Stimulated activated CD4-positive, alpha-beta T cell treated with anti-CD3 and anti-CD28 coated beads, Interleukin-1b, Interleukin-23, amount 100 ng/mL, for 1 hour (primary cell): ENCODE measurements at places on chromosomes 1 and 21.

GRCh38 chr1:18139198-18139981 lies 31.8 kb downstream of the IGSF21 start:
- DNase-seq = no peak

- no peak for DNase-seq
These were observed 458 bp downstream of the CRABP2 start for GRCh38 chr1:156704930-156705320.

DNA sequence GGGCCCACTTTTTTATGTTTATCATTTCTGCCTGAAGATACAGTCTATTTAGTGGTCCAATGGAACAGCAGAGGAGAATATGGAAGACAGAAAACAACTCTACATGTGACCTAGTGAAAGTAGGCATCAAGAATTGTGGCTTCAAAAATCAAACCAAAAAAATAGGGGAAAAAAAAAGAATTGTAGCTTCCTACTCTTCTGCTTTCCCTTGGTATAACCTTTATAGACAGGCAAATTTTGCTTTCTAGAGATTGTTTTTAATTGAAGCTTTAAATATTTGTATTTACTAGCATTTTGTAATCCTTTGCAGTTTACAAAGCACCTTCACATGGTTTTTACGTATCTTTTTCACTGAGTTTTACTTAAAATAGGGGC lies 14.3 kb downstream of the PDIK1L start:
- no peak for DNase-seq

- no peak for DNase-seq
These were observed 117.5 kb downstream of the FOXD2 start for GRCh38 chr1:47555306-47555705.

- no peak for DNase-seq
These were observed 160.2 kb upstream of the IRF2BP2 start for GRCh38 chr1:234769986-234770795.

DNA sequence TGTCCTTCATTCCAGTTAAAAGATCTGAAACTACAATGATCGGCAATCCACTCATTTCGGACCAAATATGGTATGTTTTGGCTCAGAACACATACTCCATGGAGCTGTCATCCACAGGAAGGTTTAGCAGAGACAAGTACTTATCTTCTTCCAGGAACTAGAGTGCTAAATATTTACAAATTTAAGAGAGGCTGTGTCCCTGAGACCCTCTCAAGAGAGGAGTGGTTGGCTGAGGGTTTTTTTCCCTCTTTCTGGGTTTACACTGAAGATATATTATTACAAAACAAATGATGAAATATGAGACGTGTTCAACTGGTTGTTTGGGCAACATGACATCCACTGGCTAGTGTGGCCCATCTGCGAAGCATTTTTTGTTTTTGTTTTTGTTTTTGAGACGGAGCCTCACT lies 25.9 kb upstream of the NID1 start:
- DNase-seq = no peak

- no peak for DNase-seq
These were observed 1148.1 kb upstream of the NCAM2 start for GRCh38 chr21:19850157-19850556.

DNA sequence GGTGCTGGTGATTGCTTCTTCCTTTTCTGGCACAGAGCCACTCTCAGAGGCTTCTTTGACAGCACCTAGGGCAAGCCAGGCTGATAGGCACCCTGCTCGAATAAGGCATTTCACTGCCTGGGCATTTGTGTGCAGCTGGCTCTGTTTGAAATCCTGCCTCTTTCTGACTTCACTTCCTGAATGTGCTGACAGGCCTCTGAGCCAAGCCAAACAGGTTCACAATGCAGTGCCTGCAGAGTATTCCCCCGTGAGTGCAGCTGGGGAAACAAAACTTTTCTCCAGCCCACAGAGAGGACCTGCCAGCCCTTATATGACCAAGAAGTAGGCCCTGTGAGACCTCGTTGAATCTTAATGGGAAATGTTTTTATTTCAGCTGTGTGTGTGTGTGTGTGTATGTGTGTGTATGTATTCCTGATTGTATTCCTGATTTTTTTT lies 10.4 kb downstream of the JUN start:
- no peak for DNase-seq

DNA sequence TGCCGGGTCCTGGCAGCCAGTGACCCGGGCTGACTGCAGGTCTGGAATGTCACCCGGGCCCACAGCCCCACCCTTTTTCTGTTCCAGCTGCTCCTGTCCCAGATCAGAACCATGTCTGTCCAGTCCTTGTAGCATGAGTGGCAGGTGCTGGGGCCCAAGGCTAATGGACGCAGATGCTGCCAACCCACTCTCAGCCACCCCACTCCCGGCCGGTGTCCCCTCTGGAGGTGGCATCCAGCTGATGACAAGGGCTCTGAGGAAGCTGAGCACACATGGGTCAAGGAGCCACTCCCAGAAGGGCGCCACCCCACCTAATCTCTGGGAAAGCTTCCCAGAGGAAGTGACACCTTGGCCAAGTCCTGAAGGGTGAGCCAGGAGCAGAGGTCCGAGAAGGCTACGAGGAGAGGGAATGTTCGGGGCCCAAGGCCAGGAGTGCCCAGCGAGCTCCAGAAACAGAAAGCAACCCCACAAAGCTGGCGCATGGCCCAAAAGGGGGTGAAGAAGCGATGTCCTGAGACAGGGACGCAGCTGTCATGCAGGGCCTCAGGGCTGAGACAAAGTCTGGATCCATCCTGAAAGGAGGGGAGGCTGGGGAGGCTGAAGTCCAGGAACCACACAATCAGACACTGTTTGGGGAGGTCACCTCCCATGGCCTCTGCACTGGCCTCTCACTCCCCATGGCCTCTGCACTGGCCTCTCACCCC lies 39.5 kb downstream of the ACOT7 start:
- DNase-seq = no peak

DNA sequence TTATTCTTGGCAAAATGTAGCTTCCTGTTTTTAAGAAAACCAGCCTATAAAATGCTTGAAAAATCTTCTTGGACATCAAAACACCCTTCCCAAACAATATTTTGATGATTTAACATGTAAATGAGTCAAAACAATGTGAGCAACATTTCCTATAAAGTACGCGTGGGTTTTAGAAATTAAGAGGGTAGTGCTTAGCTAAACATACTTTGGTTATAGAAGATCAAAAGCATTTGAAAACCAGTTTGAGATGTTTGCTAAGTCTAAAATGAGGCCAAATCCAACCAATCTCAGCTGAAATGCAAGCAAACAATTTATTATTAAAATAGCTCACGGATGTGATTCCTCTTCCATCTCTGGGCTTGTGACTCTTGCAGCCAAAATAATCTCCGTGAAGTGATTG lies 350.4 kb downstream of the TGFB2 start:
- no peak for DNase-seq

GRCh38 chr1:47211796-47212269 lies 20.2 kb downstream of the TAL1 start:
- no peak for DNase-seq

DNA sequence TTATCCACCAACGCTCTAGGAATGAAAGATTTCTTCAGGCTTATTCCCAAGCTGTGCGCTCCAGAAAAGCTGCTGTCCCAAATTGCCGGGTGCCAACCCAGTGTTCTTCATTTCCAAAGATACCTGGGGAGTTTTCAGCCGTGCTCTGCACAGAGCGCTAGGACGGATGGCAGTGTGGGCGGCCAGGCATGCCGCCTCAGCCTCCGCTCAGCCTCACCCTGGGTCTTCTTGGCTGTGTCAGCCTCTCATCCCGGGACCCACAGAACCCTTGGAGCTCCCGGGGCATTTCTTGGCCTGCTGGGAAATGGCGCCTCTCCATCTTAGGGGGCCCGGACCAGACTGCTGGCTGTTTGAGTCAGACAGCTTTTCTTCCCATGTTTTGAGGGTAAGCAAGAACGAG lies 116.9 kb upstream of the SLC25A33 start:
- no peak for DNase-seq

DNA sequence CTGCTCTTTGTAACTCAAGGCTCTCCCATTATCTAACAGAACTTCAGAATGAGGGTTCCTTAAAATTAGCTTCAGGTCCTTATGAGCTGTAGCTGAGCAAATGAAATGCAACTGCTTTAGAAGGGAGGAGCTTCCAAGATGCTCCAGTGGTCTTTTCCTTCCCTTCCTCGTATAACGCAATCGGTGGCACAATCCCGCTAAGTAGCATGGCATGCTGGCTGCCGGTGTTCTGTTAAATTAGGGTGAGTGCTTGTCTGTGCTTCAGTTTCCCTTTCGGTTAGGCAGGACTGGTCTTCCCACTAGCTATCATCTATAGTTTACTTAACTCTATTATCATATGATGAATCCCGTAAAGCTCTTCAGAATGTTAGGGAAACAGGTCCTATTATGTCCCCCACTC lies 917 bp downstream of the KIAA0040 start:
- no peak for DNase-seq

GRCh38 chr1:208161005-208161404 lies 83.2 kb downstream of the PLXNA2 start:
- no peak for DNase-seq

GRCh38 chr1:65148548-65149350 lies 746 bp downstream of the AK4 start:
- no peak for DNase-seq

- DNase-seq = no peak
These were observed 24.1 kb downstream of the PIGM start for GRCh38 chr1:160007577-160008200.

DNA sequence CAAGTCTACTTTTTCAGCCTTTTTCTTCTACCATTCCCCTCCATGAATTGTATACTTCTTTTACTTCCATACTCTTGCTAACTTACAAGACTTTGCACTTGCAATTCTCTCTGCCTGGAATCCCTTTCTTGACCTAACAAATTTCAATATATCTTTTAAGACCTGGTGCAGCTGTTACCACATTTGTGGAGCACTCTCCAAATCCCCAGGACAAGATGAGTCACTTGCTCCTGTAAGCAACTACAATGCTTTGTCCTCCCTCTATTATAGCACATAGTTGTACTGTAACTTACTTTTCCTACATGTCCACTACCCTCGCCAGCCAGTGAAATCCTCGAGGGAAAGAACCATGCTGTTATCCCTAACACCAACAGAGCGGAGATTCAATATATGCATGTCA lies 43.1 kb downstream of the WARS2 start:
- no peak for DNase-seq

- no peak for DNase-seq
These were observed 44.0 kb upstream of the ZC3H12A start for GRCh38 chr1:37430103-37430985.

DNA sequence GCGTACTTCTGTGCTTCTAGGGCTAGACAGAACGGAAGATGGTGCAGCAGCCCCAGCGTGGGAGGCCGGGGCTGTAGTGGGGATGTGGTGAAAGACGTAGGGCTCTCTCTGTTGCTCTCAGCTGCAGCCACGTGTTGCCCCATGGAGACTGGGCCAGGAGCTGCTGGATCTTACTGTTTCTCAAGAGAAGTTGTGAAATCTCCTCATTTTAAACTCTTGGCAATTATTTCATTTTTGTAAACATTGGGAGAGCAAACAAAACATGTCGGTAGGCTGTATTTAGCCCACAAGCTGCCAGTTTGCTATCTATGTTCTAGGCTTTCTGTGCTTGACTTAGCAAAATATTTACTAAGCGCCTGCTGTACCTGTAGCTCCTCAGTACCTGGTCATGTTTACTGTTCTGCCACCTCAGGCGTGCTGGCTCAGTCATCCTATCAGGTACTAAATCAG lies 15.9 kb upstream of the ELOA start:
- no peak for DNase-seq

DNA sequence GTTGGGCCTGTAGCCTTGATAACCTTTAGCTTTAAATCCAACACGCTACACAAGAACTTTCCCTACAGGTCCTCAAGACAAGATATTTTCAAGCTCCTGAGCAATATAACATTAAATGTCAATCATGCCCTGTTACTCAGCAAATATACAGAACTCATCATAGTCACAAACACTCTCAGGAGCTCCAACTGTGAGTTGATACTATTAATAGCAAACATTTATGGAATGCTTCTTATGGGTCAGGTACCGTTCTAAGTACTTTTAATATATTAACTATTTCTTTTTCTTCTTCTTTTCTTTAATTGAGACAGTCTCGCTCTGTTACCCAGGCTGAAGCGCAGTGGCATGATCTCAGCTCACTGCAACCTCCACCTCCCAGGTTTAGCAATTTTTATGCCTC lies 10.1 kb downstream of the EYA3 start:
- no peak for DNase-seq

DNA sequence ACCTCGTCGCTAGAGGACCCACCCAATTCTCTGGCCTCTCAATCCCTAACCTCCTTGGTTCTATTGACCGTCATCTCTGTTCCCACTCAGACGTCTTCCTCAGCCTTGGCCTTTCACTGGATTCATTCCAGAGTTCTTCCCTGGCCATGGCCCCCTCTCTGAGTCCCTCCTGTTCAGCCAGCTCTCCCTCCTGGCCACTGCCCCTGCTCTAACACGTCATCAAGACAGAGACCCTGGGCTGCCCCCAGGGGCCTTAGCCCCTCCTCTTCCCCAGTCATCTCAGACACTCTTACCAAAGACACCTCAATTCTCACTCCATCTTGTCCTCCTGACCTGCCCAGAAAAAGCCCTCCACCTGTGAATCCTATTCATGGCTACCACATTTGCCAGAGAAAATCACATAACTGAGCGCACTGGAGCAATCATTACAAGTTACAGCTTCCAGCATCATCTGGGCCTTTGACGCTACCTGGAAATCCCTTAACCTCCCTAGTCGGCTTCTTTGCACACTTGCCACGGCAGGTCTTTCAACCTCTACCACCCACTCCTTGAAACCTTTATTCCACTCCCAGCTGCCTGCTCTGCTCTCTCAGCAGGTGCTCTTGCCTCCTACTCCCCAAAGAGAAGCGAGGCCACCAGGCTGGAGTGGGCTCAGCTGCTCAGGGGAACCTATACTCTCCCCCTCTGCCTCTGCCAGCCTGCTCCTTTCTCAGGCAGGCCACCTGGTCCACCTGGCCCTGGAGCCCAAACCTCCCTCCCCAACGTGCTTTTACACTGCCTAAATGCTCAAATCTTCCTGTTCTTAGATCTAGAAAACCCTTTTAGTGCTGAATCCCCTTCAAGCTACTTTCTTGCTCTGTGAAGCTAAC lies 14.0 kb downstream of the DCST2 start:
- no peak for DNase-seq

- no peak for DNase-seq
These were observed 81.4 kb downstream of the ASTN1 start for GRCh38 chr1:177082855-177083693.

DNA sequence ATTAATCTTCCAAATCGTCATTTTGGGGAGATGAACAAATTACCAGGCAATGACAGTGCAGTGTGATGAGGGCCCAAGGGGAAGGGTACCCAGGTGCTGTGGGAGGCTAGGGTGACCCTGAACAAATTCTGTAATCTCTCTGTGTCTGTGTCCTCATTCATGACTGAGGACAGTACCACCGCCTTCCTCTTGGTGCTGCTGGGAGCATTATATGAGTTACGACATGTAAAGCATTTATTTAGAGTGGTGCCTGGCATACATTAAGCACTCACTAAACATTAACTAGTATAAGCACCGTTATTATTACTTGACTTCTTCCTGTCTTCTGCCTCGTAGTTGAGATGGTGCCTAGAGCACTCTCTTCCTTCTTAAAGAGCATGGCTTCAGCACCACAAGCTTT lies 468.2 kb upstream of the VAMP3 start:
- DNase-seq = no peak
